ENCODE measurements at places on chromosomes 6 and 20.

- DNase-seq = no peak
Measured at GRCh38 chr6:68012822-68013221, 622.3 kb upstream of the ADGRB3 start.

- no peak for DNase-seq
Measured at GRCh38 chr20:20513720-20514119, 145.8 kb downstream of the INSM1 start.

DNA sequence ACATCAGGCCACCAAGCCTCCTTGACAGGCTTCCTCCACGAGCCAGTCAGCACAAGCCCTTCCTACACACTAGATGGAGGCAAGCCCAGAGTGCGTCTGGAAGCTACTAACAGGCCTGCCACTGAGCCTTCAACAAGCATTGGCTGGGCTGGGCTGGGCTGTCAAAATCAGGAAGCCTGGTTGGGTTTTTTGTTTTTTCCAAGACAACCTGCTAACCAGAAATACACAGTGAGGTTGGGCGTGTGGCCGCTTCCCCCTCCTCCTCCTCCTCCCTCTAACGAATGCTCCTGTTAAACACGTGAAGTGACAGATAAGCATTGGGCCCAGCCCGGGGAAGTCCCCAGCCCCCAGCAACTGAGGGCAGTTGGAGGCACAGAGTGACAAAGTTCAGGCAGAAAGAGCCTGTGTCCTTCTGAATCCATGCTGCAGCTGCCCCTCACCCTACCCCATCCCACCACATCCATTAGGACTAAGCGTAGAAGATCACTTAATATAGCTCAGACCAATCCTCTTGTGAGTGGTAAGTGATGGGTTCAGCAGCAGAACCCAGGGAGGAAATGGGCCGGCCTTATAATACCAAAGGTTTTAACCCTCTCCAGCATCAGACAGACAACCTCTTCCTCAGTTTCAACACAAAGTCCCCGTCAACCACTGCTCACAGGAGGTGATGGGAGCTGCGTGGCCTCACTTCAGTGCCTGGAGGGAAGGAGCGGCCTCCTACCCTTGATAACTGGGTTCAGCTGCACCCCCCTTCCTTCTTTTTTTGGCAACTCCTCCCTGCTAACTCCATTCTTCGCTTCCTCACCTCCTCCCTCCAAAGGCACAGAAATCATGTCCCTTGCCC, 1.1 kb downstream of the NFATC2 start:
- DNase-seq = peak; percentile 82

DNA sequence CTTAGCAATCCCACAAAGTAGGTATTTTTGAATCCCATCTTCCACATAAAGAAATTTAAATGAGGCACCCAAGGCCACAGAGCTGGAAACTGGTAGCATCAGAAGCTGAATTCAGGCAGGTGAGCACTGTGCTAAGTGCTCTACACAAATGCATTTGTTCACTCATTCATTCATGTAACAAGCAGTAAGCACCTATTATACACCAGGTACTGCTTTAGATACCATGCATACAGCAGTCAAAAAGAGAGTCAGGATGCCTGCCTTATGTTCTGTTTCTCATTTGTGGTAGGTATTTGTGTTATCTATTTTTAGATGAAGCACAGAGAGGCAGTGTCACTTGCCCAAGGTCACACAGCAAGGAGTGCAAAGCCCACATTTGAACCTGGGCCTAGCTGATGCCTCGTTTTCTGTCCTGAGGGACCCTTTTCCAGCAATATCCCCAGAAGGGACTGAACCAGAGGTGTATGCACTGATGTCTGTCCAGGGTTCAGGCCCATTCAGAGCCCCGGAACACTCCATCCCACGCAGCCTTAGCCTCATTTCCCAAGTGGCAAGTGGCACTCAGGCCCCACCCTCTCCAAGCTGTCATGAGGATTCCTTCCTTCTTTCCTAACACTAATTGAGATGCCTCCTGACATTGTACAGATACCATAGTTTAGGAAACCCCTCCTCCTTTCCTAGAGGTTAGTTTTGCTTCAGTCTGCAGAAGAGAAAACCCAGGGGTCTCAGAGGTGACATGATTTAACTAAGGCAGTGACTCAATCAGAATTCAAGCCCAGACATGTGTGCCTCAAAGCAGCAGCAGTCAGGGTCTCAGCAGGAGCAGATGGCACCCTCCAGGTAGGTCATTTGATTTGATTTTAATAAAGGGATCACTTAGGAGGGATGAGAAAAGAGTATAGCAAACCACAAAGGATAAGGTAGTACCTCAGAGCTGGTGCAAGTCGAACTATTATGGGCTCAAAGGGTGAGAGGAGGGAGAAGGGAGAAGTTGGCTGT, 61.2 kb upstream of the SIRPA start:
- DNase-seq = no peak

DNA sequence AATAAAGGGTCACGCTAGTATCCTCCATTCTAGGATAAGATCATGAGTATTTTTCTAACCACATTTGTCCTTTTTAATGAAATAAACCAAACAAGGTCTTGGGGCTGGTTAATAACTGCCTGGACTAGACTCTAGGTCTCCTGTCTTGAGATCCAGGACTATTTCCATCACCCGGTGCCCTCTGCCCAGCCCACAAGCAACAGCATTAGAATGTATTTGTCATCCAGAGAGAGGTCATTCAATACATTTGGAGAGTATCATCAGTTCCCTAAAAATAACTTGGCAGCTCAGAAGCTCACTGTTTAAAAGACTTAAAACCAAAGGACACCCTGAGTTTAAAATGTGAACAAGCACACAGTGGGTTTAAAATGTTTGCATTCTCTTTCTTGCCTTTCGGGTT, 4.4 kb upstream of the RBM24 start:
- no peak for DNase-seq

DNA sequence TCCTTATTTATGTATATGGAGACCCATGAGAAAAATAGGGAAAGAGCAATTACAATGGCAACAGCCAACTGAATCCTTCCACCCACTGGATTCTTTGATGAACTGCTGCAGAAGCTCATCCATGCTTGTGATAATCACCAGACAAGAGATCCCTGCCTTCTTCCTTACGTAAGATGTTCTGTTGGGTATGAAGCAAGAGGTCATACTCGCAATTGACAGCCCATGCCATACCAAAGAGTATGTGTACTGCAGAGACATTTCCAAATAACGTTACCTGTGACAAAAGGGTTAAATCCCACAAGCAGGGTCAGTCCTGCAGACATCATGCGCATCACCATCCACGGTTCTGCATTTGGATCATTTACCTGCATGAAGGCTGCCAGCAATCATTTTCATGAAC, 27.8 kb downstream of the ELOVL5 start:
- no peak for DNase-seq

DNA sequence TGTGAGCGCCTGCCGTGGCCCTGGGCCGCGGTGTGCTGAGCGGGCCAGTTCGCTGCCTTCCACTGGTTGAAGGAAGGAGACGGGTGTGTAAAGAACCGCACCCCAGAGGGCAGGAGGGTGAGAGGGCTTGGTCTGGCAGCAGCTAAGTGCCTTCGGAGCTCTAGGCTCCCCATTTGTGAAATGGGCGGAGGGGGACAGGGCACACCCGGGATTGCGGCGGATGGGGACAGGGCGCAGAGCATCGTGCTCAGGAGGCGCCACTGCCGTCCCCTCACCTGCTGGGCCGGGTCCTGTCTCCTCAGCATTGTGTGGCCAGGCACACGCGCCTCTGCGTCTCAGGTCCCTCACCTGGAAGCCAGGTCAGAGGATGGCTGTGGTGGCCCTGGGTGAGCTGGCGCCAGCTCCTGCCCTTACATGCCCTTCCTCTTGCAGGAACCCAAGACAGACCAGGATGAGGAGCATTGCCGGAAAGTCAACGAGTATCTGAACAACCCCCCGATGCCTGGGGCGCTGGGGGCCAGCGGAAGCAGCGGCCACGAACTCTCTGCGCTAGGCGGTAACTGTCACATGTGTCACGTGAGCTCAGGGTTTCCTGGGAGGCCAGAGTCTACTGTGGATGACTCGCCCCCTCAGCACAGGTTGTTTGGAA, 3.1 kb downstream of the ADRM1 start:
- DNase-seq = no peak

- no peak for DNase-seq
Measured at GRCh38 chr6:134041093-134041492, 11.3 kb downstream of the SLC2A12 start.

DNA sequence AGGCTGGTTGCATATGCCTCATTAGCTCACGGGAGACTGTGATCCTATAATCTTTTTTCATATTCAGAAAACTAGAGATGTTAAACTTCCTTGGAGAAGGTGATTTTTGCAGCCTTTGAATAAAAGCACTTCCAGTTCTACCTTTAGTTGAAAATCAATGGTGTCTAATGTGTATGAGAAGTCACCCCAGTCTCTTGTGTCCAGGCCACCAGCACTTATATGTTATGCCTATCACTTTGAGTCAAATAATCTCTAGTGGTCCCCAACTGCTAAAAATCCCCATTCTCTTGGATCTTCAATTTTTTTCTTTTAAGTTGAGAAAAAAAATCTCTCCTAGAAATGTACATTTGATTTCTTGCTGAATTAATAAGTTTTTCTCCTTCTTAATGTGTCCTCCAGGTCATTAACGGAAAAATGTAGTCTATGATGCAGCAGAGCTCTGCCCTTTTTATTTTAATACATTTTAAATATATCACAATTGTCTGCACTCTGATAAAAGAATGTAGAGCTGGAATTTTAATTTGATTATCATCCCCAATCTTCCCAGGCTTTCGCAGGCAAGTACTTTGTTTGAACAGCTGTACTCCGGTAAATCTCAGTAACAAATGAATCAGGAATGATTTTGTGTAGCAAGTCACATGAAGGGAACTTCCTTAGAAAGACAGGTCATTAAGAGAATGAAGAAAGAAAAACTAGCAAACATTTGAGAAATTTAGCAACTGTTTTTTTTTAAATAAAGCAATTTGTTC, 147.0 kb downstream of the SOX4 start:
- no peak for DNase-seq

- no peak for DNase-seq
Measured at GRCh38 chr20:38141204-38141888, 23.7 kb downstream of the TGM2 start.

- no peak for DNase-seq
Measured at GRCh38 chr6:71886184-71887005, at the start of gene RIMS1. Gene RIMS1, plus strand, starts transcription at chr6:71886550. Its CDS starts 474 bp downstream, at chr6:71887024.

GRCh38 chr6:45375449-45375848, 2.3 kb downstream of the SUPT3H start:
- DNase-seq = no peak

DNA sequence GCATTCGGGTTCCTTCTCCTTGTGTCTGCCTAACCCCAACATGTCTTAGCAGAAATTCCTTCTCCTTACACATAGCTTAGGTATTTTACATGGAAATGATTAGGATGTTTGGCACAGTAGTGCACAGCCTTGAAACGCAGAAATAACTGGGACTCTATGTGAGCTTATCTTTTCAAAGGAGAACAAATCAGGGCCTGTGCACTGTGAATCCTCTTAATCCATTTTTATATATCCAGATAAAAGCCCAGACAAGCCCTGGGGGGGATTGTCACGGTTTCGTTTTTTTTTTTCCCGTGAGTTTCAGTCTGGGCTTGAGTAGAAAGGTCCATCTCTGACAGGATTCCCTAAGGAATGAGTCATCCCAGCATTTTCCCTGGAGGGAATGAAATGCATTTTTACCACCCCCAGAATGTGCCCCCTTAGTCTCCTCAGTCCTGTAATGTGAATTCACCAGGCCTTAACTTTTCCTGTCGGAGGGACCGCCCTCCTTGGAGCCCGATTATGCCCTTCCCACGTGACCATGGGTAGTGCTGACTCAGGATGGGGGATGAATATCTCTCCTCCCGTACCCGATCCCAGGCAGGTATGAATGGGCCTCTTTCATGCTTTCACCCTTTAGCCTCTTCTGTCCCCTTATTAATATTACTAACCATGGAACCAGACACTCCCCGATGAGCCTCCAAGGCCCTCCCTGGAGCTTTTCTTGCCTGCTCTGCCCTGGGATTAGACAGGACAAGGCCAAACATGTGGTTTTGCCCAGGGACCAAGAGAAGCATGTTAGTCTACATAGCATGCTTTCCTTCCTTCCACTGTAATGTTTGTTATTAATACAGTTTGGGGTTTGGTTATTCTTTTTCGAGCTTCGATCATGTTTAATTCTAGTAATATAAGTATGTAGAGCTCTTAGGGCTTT, 23.9 kb upstream of the NAA20 start:
- no peak for DNase-seq

DNA sequence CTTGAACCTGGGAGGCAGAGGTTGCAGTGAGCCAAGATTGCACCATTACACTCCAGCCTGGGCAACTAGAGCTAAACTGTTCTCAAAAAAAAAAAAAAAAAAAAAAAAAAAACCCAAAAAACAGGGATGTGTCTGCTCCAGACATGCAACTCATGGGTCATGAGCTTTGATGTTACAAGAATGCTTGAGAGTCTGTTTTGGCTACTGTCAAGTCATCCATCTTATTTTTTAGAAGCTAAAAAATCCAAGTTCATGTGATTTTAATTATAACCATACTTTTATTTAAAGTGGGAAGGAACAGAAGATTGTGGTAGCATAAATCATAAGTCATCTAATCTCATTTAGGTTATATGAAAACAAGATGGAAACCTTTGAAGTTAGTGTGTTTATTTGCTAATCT, 120.6 kb downstream of the PDE7B start:
- DNase-seq = no peak

DNA sequence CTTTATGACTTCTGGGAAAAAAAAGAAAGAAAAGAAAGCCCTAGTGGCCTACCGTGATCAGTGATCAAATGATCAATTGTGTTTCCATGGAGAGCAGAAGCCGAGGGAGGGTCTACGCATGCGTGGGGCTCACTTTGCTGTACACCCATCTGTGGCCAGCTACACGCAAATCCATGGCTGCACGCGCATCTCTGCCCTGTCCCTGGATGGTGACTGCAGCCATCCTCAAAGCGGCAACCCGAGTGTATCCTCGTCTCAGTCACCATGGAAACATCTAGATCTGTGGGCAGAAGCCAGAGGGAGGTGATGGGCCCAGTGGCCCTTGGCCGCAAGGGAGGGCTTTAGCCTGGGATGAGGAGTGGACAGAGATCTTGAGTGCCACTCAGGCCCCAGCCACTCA, 785 bp upstream of the ULBP3 start:
- no peak for DNase-seq

DNA sequence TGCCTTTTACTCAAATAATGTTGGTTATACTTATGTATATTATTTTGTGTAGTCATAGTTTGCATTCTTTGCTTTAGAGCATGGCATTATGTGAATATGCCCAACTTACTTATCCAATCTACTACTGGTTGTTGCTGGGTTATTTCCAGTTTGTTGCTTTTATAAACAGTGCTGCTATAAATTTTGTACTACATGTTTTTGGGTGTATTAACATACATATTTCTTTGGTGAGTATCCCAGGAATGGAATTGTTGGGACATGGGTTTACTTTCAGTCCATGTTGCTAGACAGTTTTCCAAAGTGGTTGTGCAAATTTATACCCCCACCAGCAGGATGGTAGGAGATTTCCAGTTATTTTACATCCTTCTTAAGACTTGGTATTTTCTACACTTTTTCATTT, 157.1 kb upstream of the THEMIS start:
- DNase-seq = no peak

DNA sequence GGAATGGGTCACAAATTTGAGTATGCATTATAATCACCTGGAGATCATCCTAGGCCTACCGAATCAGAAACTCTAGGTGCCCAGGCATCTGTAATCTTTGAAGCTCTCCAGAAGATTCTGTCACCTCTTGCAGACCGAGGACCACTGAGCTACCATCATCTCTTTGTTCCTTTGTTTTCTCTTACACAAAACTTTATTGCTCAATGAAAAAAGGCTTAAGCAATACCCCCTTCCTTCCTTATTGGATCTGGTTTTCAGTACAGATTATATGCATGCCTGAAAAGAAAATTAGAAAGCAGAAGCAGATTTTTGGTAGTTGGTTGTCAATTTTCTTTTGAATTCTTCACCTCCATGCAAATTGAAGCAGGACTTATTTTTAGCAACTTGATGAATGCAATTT, 31.3 kb downstream of the STX11 start:
- no peak for DNase-seq

- DNase-seq = no peak
Measured at GRCh38 chr6:158471339-158471738, 88.6 kb upstream of the TMEM181 start.

Measured in CD4-positive, alpha-beta T cell treated with Interleukin-6 for 4 hours (primary cell).